Esophagus muscularis mucosa (tissue), 4 donors: ENCODE measurements at places on chromosomes 2 and 18. TPM values are rescaled to one million over a fixed set of nuclear protein-coding genes. Genes with fewer than 3 reads are reported as not detected.

- no peak overlapping the region for H3K4me3 ChIP-seq
- DNase-seq = no peak
- H3K4me1 ChIP-seq = no peaks in the 10 kb centered on the region
- no peaks in the 10 kb centered on the region for H3K27me3 ChIP-seq
- no peaks in the 10 kb centered on the region for H3K36me3 ChIP-seq
Measured at GRCh38 chr2:241794250-241794823, 14.7 kb upstream of the NEU4 start.

- H3K27me3 ChIP-seq = no peaks in the 10 kb centered on the region
- H3K27ac ChIP-seq = no peak overlapping the region
- peaks cover 21% of the 10 kb centered on the region for H3K4me1 ChIP-seq
- no peaks in the 10 kb centered on the region for H3K36me3 ChIP-seq
- H3K4me3 ChIP-seq = no peak overlapping the region
Measured at GRCh38 chr2:33494155-33494779, 17.8 kb downstream of the RASGRP3 start.

EPHA4 gene
- total RNA-seq = 22.6 TPM

FIGN gene
- 11.0 TPM for total RNA-seq
